NCI-H2081 (cell line): ENCODE measurements at places on chromosomes 11 and 22.
A peak's percentile ranks its signal among the peaks of the same experiment; 100 is the strongest.

GRCh38 chr22:27614650-27615007 lies 186.9 kb downstream of the MN1 start:
- DNase-seq, result no peak

DNA sequence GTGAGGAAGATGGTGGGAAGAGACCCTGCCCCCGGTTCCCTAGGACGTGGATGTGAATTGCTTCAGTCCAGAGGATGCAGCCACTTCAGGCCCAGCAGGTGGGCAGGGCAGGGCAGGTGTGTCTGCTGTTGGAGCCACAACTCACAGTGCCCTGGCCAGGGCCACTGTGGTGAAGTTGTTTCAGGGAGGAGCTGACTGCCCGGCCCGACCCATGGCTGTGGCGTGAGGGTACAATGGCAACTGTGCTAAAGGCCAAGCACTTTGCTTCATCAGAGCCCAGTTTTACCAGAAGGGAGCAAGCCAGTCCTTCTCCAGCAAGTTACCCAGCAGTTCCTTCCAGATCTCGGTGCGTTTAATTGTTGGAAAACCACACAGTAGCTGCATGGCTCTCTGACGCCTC lies 1174.4 kb downstream of the BRD1 start:
- no peak for DNase-seq

DNA sequence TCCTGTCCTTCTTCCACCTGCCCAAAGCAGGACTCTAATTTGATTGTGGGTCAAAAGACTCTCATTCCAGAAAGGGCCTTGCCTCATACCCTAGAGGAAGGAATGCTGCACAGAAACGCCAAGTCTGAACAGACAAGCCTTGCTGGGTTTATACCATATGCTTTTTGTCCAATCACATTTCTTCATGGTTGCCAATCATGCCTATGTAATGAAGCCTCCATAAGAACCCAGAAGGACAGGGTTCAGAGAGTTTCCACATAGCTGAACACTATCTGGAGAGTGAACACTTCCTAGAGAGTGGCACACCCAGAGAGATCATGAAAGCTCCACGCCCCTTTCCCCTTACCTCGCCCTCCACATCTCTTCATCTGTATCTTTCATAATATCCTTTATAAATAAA lies 4.8 kb upstream of the SAA2 start:
- no peak for DNase-seq

DNA sequence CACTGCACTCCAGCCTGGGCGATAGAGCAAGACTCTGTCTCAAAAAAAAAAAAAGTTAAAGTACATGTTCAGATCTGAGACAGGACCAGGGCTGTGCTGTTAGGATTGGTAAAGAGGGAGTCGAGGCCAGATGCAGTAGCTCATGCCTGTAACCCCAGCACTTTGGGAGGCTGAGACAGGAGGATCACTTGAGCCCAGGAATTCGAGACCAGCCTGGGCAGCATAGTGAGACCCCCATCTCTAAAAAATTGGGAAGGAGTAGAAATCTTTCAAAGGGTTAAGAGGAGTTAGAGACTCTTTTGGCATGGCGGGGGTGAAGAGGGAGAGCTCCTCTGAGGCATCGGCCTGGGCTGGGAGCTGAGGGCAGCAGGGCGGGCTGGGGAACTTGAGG lies 11.8 kb downstream of the SLC25A45 start:
- no peak for DNase-seq

DNA sequence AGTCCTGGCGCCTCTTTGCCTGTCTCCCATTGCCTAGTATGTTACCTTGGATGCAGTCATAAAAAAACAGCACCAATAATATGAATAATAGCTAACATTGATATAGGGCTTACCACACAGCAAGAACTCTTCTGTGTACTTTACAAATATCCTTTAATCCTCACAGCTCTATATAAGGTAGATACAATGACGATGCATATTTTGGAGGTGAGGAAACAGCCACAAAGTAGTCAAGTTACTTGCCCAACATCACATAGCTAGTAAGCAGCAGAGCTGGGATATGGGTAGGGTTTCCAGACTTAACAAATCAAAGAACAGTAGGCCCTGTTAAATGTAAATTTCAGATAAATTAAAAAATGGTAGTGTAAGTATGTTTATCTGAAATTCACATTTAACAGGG lies 128.8 kb downstream of the ST3GAL4 start:
- DNase-seq, result no peak

- DNase-seq, result no peak
Measured at GRCh38 chr22:47133061-47133969, 370.9 kb downstream of the TBC1D22A start.

DNA sequence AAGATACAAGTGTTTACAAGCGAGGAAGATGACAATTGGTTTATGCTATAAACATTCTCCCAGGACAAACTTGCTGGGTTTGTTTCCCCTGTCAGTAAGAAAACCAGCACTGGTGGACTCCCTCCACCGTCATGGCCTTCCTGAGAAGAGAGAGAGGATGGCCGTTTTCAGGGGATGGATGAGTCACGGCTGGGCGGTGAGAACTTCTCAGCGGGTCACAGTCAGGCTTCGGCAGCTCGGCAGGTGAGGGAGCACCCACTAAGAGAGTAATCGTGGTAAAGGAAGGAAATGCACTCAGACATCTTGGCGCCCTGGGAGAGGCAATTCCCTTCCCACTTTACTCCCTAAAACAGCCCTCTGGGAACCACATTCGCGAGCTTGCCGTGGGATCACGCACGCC lies 83.9 kb downstream of the NCAM1 start:
- DNase-seq, result no peak

DNA sequence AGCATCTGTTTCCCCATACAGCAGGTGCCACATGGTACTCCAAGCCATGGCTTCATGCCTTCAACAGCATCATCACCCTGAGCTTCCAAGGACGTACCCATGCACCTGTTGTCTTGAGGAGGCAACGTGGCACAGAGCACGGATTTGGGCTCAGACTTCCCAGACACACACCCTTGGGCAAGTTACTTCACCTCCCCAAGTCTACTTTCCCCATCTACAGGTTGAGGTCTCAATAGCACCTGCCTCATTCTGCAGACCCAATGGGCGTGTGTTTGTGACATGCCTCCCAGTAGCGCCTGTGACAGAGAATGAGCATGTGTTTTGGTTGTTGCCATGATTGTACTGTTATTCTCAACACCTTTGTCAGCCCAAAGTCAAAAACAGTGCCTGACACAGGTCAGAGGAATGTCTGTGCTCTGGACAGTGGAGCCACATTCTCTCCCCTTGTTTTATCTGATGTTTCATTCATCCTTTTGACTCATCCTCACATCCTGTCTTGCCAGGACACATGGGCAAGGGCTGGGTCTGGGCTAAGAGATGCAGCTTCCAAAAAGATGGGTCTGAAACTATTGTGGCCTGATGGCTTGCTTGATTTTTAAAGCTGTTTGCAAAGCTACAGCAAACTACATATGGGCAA lies 53.4 kb upstream of the CCND1 start:
- no peak for DNase-seq

GRCh38 chr11:65417702-65418430 lies 4.7 kb upstream of the NEAT1 start:
- DNase-seq, result peak; percentile 55

GRCh38 chr22:50524676-50525103 lies 708 bp downstream of the SCO2 start:
- DNase-seq, result peak; percentile 37

DNA sequence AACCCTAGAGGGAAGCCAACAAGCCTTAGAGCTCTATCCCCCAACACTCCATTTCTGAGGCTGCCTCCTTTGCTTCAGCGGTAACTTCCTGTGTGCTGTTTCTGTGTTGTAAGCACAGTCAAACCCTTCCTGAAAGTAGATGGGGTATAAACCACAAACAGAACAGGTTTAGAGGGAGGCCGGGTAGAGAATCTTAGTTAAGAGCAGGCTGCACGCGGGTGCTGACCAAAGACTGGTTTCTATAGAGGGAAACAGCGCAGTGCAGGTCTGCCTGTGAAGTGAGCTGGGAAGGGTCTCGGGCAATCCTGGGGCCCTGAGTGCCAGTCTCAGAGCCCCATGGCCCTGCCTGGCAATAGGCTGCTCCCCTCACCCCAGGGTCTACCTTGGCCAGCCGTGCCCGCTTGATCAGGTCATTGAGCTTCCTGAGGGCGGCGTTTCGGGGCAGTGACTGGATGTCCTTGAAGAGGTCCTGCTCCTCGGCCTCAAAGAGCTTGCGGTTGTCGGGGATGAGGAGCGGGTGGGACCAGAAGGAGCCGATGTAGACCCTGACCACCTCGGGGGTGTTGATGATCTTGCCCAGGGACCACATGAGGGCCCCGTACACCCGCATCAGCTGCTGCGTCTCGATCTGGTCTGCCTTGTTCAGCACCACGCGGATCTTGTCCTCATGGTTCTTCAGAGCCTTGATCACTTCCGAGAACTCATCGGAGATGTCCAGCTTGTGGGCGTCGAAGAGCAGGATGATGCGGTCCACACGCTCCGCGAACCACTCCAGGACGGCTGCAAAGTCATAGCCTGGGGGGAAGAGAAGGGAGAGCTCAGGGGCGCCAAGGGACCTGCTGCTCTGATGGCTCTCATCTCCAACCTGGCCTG lies 15.3 kb upstream of the CDC42BPG start:
- DNase-seq, result no peak

- DNase-seq, result no peak
Measured at GRCh38 chr11:72548463-72548862, 114.1 kb upstream of the CLPB start.

DNA sequence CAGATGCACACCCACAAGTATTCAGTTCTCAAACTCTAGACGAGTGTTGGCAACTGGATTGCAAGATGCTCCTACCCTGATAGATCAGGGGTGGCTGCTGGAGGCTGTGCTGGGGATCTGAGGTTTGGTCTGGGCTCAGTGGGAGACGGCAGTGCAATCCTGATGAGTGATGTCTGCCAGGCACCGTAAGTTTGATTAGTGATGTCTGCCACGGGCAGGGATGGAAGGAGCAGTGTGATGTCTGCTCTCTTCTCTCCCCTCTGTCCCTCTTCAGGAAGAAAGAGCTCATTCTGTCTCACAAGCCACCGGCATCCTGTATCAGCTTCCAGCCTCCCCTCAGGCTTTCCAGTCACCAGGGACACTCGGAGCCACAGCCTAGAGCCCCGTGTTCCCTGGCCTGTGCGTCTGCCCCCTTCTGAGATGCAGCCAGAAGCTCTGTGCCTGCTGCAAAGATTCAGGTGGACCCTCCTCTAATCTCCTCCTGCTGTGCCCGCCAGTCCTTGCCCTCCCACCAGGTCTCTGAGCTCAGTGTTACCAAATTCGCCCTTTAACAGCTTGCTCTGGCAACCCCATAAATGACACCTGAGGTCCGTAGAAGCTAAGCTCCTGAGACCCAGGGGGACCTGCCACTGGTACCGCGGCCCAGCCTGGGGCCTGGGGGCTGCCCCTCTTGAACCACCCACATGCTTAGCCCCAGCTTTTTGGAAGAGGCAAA lies 19.9 kb downstream of the TP53I11 start:
- DNase-seq, result no peak

- DNase-seq, result no peak
Measured at GRCh38 chr22:22682196-22682595, 37.8 kb downstream of the GGTLC2 start.

DNA sequence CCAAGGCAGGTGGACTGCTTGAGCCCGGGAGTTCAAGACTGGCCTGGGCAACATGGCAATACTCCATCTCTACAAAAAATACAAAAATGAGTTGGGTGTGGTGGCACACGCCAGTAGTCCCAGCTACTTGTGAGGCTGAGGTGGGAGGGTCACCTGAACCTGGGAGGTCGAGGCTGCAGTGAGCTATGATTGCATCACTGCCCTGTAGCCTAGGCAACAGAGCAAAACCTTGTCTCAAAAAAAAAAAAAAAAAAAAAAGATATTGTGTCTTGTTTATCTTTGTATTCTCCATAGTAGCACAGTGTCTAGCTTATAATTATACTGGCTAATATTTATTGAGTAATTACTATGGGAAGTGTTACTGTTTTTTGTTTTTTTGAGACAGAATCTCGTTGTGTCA lies 15.8 kb upstream of the GPHA2 start:
- DNase-seq, result no peak

DNA sequence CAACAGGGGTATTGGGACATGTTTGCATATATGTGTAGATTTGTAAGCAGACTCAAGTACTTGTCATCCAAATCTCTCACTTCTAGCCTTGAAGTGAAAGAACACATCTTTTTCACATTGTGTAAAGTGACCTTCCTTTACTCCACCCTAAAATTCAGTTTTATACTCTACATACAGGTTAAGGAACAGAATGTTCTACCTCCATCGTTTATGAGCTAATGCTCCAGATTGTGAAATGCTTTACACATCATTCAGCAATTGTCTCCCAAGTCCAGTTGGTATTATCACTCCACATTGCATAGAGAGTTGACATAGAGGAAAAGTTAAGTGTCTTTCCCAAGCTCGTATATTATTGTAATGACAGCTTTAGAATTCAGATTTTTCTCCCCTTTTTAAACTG lies 46.1 kb upstream of the BLID start:
- DNase-seq, result no peak

DNA sequence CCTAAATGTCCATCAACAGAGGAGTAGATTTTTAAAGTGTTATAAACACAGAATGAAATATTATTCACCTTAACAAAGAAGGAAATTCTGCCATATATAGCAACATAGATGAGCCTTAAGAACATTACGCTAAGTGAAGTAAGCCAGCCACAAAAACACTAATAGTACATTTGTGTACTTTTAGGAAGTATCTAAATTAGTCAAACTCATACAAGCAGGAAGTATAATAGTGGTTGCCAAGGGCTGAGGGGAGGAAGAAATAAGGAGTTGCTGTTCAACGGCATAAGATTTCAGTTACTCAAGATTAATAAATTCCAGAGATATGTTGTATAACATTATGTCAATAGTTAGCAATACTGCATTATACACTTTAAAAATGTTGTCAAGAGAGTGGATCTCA lies 181.7 kb upstream of the ZC3H12C start:
- DNase-seq, result no peak

- DNase-seq, result no peak
Measured at GRCh38 chr22:26711205-26711963, 54.0 kb downstream of the MIAT start.

GRCh38 chr11:133222425-133223330 lies 309.6 kb downstream of the OPCML start:
- DNase-seq, result no peak

GRCh38 chr11:118343981-118344515 lies at the start of gene CD3G:
Gene CD3G (plus strand): TSS chr11:118344344. CDS start chr11:118344424, 80 bp downstream.
- no peak for DNase-seq

- no peak for DNase-seq
Measured at GRCh38 chr22:25782831-25783230, 40.8 kb downstream of the MYO18B start.

DNA sequence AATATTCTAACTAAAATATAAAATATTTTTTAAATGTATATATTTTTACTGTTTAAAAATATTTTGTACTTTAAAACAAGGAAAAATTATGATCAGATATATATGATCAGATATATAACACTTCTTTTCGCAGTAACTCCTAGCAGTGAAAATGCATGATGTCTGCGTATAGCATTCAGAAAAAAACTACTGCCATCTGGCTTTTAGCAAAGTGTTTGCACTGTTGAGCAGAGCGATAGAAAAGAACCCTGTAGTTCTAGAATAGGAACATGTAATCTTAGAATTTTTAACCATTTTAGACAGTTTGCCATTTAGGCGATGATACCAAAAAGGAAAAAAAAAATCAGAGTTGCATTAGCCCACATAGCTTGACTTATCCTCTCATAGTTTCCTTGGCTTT lies 370.4 kb upstream of the ANO3 start:
- no peak for DNase-seq

- DNase-seq, result no peak
Measured at GRCh38 chr11:123082977-123083376, 21.0 kb upstream of the HSPA8 start.

- no peak for DNase-seq
Measured at GRCh38 chr11:36638556-36638955, 40.5 kb upstream of the RAG2 start.
